ENCODE measurements at places on chromosomes 7 and 10. TPM values are rescaled to one million over a fixed set of nuclear protein-coding genes. Genes with fewer than 3 reads are reported as not detected.

Gene SSC4D
- 0.98 TPM for polyA plus RNA-seq

Gene C10orf53
- polyA plus RNA-seq, result not detected

GRCh38 chr10:114508376-114508775, 104.1 kb upstream of the AFAP1L2 start:
- no peaks in the 10 kb centered on the region for H3K27me3 ChIP-seq
- no peak for DNase-seq
- H3K36me3 ChIP-seq, result peaks cover 1% of the 10 kb centered on the region

Gene KIAA1549
- 1.1 TPM for polyA plus RNA-seq

DNA sequence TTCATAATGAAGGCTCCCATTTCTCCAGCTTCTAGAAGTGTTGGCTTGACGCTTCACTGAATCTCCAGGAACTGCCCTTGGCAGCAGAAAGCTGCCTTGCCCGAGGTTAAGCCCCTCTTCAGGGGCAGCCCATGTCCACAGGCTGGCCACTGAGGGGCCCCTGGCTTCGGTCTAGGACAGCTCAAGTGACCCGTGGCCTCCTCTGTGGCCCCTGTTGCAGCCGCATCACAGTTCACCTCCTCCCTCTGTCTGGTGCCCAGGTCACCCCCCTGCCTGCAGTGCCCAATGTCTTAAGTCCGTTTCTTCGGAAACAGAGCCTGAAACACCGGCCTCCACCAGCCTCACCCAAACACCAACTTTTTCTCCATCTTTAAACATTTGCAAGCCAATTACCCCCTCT, 279.2 kb upstream of the MKI67 start:
- H3K4me1 ChIP-seq, result no peaks in the 10 kb centered on the region
- no peak overlapping the region for H3K27ac ChIP-seq
- H3K36me3 ChIP-seq, result no peaks in the 10 kb centered on the region
- no peaks in the 10 kb centered on the region for H3K27me3 ChIP-seq
- no peak for DNase-seq

Gene IFIT1B
- not detected for polyA plus RNA-seq

DNA sequence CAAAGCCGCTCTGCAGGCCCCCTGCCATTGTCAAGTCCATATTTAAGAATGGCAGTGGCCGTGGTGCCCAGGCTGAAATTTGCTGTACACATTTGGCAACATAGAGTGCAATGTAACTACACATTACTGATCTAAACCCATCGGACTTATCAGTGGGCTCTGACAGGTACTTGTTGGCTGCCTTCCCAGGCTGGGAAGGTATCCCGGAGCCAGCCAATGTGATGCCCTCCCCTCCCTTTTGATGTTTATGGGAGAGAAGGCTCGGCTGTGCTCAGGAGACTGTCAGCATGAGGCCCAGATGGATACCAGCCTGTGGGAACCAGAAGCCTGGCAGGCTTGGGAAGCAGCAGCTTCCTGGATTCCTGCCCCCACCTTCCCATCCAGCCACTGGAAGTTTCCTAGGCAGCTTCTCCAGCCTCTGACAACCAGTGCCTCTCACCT, 146.1 kb upstream of the TCF7L2 start:
- no peak for DNase-seq
- H3K27ac ChIP-seq, result no peak overlapping the region
- H3K4me1 ChIP-seq, result no peaks in the 10 kb centered on the region
- no peaks in the 10 kb centered on the region for H3K27me3 ChIP-seq
- no peaks in the 10 kb centered on the region for H3K36me3 ChIP-seq

- peak overlapping the region; percentile 55 for H3K4me3 ChIP-seq
- H3K36me3 ChIP-seq, result no peaks in the 10 kb centered on the region
- H3K27me3 ChIP-seq, result no peaks in the 10 kb centered on the region
- no peak for DNase-seq
- H3K27ac ChIP-seq, result peak overlapping the region; percentile 61
Measured at GRCh38 chr7:13989949-13990305, 461 bp upstream of the ETV1 start.

DNA sequence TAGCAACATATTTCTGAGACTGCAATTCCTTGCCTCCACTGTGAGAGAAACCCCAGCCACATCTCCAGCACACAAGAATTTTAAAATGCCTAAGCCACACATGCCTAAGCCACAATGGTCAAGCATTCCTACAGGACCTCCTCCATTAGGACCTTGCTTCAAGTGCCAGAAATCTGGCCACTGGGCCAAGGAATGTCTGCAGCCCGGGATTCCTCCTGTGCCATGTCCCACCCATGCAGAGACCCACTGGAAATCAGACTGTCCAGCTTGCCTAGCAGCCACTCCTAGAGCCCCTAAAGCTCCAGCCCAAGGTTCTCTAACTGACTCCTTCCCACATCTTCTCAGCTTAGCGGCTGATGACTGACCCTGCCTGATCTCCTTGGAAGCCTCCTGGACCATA, 117.5 kb downstream of the AHR start:
- no peaks in the 10 kb centered on the region for H3K4me1 ChIP-seq
- H3K36me3 ChIP-seq, result no peaks in the 10 kb centered on the region
- H3K4me3 ChIP-seq, result no peak overlapping the region
- H3K27ac ChIP-seq, result no peak overlapping the region
- DNase-seq, result no peak

DNA sequence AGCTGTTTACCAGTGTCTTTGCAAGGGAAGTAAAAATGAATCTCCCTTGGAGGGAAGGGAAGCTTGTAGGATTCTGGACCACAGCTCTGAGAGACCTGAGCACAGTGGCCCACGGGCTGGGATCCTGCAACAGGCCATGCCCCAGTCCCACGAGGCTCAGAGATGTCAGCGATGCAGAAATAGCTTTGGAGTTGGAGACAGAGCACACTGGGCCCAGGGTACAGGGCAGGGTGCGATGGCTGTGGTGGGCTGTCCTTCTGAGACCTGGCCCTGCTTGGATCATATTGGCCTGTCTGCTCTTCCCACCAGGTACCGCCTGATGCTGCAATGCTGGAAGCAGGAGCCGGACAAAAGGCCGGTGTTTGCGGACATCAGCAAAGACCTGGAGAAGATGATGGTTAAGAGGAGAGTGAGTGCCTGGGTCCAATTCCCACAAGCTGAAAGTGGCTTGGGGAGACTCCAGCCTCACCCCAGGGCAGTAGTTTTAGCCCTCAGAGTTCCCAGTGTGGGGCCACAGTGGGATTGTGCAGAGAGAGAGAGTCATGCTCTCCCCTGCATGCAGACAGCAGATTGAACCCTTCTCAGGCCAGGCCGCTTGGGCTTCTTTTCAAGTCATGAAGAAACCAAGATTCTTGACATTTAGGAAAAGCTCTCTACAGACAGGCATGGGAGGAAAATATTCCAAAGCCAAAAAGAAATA, 13.5 kb upstream of the CSGALNACT2 start:
- peaks cover 11% of the 10 kb centered on the region for H3K4me1 ChIP-seq
- no peaks in the 10 kb centered on the region for H3K27me3 ChIP-seq
- no peak overlapping the region for H3K4me3 ChIP-seq
- DNase-seq, result no peak
- H3K27ac ChIP-seq, result no peak overlapping the region

Gene INHBA
- 59.2 TPM for polyA plus RNA-seq

Gene CLDN4
- 7.2 TPM for polyA plus RNA-seq

GRCh38 chr7:68770649-68771048, 827.6 kb upstream of the AUTS2 start:
- no peak overlapping the region for H3K27ac ChIP-seq
- no peaks in the 10 kb centered on the region for H3K4me1 ChIP-seq
- H3K36me3 ChIP-seq, result no peaks in the 10 kb centered on the region
- no peak for DNase-seq
- H3K4me3 ChIP-seq, result no peak overlapping the region
- H3K27me3 ChIP-seq, result no peaks in the 10 kb centered on the region

- H3K4me1 ChIP-seq, result peaks cover 31% of the 10 kb centered on the region
- no peak for DNase-seq
- no peak overlapping the region for H3K27ac ChIP-seq
- H3K36me3 ChIP-seq, result peaks cover 13% of the 10 kb centered on the region
- peak overlapping the region; percentile 50 for H3K4me3 ChIP-seq
- no peaks in the 10 kb centered on the region for H3K27me3 ChIP-seq
Measured at GRCh38 chr7:128404143-128404681, 5.6 kb downstream of the IMPDH1 start.

Gene CTAGE4
- 5.9 TPM for polyA plus RNA-seq

Gene PPP1R17
- polyA plus RNA-seq, result not detected

- H3K27ac ChIP-seq, result no peak overlapping the region
- H3K36me3 ChIP-seq, result no peaks in the 10 kb centered on the region
- H3K27me3 ChIP-seq, result no peaks in the 10 kb centered on the region
- no peaks in the 10 kb centered on the region for H3K4me1 ChIP-seq
Measured at GRCh38 chr10:11355592-11355991, 255.9 kb downstream of the USP6NL start.

Gene AIMP2
- polyA plus RNA-seq, result 71.0 TPM

DNA sequence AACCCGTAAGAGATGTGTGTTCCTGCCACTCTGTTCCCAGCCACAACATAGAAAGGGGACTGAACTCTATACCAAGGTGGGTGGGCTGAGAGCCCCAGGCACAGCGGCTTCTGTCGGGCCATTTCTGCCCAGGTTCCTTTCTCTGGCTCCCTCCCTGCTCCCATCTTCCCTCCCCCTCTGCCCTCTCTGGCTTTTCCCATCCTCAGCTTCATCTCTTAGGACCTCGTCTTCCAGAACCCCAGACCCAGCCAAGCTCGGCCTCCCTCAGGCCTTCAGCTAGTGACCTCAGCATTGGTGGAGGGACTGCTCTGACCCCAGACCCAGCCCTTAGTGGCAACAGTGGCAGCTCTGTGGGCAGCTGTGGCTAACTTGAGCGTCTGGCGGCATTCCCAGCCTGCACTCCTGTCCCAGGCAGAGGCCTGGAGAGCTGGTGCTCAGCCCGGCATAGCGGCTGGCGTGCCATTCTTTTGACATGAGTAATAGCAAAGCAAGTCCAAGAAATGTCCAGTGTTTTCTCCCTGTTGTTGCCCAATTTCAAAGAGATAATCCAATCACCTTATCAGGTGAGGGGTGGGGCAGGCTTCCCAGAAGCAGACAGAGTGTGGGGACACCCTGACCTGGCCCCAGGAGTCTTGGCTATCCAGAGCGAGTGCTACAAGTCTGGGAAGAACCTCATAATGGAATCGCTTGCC, 15.9 kb downstream of the PTPRE start:
- H3K27me3 ChIP-seq, result no peaks in the 10 kb centered on the region
- H3K27ac ChIP-seq, result no peak overlapping the region
- no peak for DNase-seq
- H3K4me3 ChIP-seq, result no peak overlapping the region

Gene SPACDR
- polyA plus RNA-seq, result 0.37 TPM

GRCh38 chr7:75951506-75951905, 36.6 kb downstream of the POR start:
- H3K4me3 ChIP-seq, result no peak overlapping the region
- peaks cover 3% of the 10 kb centered on the region for H3K4me1 ChIP-seq
- H3K27me3 ChIP-seq, result no peaks in the 10 kb centered on the region
- no peak overlapping the region for H3K27ac ChIP-seq
- H3K36me3 ChIP-seq, result peaks cover 9% of the 10 kb centered on the region

GRCh38 chr10:85610381-85611092, 756.1 kb downstream of the GRID1 start:
- no peaks in the 10 kb centered on the region for H3K27me3 ChIP-seq
- no peak overlapping the region for H3K27ac ChIP-seq
- H3K4me1 ChIP-seq, result no peaks in the 10 kb centered on the region
- DNase-seq, result no peak
- no peak overlapping the region for H3K4me3 ChIP-seq

- H3K27me3 ChIP-seq, result no peaks in the 10 kb centered on the region
- H3K27ac ChIP-seq, result no peak overlapping the region
- peaks cover 3% of the 10 kb centered on the region for H3K36me3 ChIP-seq
- DNase-seq, result no peak
Measured at GRCh38 chr10:29647478-29647877, 12.7 kb upstream of the SVIL start.

GRCh38 chr10:32408690-32409089, 37.2 kb upstream of the CCDC7 start:
- no peak overlapping the region for H3K4me3 ChIP-seq
- no peaks in the 10 kb centered on the region for H3K27me3 ChIP-seq
- no peaks in the 10 kb centered on the region for H3K36me3 ChIP-seq
- DNase-seq, result no peak

Gene PNLIPRP1
- polyA plus RNA-seq, result not detected

- H3K27me3 ChIP-seq, result no peaks in the 10 kb centered on the region
- H3K4me1 ChIP-seq, result no peaks in the 10 kb centered on the region
- no peak overlapping the region for H3K4me3 ChIP-seq
- H3K27ac ChIP-seq, result no peak overlapping the region
- DNase-seq, result no peak
- no peaks in the 10 kb centered on the region for H3K36me3 ChIP-seq
Measured at GRCh38 chr7:157845203-157845835, 508.5 kb downstream of the DNAJB6 start.

Gene PDE6C
- polyA plus RNA-seq, result not detected

- DNase-seq, result no peak
- no peaks in the 10 kb centered on the region for H3K36me3 ChIP-seq
- H3K27ac ChIP-seq, result no peak overlapping the region
- no peaks in the 10 kb centered on the region for H3K27me3 ChIP-seq
Measured at GRCh38 chr7:154794147-154794780, 208.7 kb downstream of the PAXIP1 start.

DNA sequence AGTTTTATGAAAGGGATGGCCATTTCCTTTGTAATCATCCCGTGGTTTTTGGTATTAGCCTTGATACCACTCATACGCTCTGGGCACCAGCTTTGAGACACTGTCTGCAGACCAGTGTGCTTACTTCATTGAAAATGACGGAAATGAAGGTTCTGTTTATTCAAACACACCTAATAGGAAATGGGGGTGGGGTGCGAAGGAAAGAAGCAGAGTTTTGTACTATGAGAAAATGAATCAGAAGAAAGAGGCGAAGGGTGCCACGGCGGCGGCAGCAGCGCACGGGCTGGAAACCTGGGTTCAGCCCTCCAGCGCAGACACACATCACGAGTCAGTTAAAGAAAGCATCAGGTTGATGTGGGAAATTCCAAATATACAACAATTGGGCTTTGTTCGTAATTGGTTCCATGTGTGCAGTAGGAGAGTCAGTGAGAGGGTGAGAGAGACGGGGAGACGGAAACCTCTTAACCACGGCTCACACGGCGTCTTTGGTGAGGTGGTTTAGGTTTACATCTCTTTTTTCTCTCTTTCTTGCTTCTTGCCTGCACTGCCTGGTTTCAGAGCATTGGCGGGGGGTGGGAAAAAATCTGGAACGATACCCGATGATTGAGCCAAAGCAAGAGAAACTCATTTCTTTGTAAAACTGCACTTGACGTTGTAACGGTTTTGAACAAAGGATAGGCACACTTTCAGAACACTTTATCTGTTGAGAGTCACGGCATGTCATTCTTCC, 321.2 kb downstream of the FRMD4A start:
- H3K4me1 ChIP-seq, result no peaks in the 10 kb centered on the region
- peaks cover 7% of the 10 kb centered on the region for H3K27me3 ChIP-seq
- no peak overlapping the region for H3K27ac ChIP-seq

GRCh38 chr7:134120405-134120804, 6.7 kb upstream of the LRGUK start:
- no peaks in the 10 kb centered on the region for H3K4me1 ChIP-seq
- H3K4me3 ChIP-seq, result no peak overlapping the region
- no peaks in the 10 kb centered on the region for H3K36me3 ChIP-seq
- H3K27me3 ChIP-seq, result no peaks in the 10 kb centered on the region

- no peaks in the 10 kb centered on the region for H3K4me1 ChIP-seq
- H3K27me3 ChIP-seq, result no peaks in the 10 kb centered on the region
- no peak for DNase-seq
- no peak overlapping the region for H3K27ac ChIP-seq
- H3K36me3 ChIP-seq, result no peaks in the 10 kb centered on the region
- H3K4me3 ChIP-seq, result no peak overlapping the region
Measured at GRCh38 chr10:133117688-133118071, 30.0 kb downstream of the ADGRA1 start.

GRCh38 chr7:119252962-119253361, 1020.0 kb upstream of the KCND2 start:
- no peak for DNase-seq
- H3K36me3 ChIP-seq, result no peaks in the 10 kb centered on the region

Measured in keratinocyte (primary cell).